HS-27A (cell line): ENCODE measurements at places on chromosomes 5 and 9.

DNA sequence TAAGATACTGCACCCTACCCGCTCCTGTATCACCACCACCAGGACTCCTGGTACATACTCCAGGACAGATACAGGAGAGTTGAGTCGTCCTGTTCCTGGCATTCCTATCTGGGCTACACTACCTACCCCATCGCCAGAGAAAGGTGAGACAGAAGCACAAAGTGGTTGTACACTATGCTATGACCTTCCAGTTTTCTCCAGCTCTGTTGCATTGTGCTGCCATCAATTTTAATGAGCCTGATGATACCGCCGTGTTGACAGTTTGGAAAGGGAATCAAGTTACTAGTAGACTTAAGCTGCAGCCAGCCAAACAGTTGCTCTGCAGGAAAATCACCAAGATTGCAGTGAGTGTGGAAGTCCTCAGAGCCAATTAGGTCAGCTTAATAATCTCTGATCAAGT lies 35.2 kb downstream of the ANP32B start:
- DNase-seq, result no peak

DNA sequence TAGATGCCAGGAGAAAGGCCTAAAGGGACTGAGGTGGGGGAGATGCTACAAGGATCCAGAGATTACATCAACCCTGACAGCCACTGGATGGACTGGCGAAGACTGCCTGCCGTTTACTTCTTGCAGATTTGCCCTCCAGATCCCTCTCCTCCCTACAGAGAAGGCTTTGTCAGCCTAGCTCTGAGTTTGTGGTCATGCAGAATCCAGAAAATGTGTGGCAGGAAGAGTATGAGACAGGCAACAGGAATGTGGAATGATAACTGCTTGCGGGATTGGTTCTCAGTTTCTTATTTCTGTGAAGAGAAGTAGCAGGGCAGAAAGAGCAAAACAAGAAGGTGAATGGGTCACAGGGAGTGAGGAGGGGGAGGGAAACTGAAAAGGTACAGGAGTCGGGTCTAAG lies 129.6 kb downstream of the TLE1 start:
- peak; percentile 81 for DNase-seq

DNA sequence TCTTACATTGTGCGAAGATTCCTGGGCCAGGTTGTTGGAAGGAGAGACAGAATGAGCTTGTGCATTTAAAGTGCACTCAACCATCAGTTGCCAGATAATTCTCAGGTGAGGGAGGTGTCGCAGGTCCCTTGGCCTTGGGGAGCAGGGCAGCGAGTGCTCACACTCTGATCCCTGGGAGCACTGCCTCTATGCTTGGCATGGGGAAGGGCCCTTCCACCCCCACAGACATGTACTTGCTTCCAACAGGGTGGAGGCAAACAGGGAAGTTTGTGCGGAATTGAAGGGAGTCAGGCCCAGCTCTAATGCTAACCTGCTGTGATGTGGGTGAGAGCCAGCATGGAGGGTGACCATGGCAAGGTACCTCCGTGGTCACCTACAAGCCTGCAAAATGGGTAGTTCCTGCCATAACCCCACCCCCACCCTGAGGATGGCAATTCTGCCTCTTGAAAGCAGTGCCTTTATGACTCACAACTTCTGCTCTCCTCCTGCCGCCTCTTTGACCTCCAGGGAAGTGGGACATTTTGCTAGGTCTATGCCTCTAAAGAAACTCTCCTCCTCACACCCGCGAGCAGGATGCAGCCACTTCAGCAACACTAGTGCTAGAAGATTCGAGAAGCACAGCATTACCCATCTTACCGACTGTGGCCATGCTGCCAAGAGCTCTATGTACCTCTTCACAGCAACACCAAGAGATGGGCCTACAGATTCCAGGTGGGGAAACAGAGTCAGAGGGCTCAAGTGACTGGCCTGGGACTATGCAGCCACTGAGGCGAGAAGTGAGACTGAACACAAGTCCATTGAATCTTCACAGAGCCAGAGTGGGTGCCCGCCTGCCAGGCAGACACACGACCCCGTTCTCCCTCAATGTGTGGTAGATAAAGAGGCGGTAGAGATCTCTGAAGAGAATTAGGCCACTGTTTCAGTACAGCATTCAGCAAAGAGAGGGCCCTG lies 22.1 kb upstream of the SLC25A51 start:
- no peak for DNase-seq

DNA sequence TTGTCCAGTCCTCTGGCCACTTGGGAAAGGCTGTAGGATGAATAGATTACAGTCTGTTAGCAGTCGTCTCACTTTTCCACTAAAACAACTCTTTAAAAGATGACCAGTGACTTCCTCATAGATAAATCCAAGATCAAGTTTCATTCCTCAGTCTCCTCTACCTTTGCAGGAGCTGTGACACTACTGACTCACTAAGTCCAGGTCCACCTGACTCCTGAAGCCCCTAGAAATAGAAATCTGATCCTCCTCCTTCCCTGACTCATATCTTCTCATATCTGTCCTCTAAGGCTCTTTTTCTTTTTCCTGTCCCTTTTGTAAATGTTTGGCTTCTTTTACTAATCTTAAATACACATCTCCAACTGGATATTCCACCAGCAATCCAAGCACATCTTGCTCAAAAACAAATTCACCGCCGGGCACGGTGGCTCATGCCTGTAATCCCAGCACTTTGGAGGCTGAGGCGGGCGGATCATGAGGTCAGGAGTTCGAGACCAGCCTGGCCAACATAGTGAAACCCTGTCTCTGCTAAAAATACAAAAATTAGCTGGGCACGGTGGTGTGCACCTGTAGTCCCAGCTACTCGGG lies 2.6 kb downstream of the CCDC125 start:
- no peak for DNase-seq

- no peak for DNase-seq
These were observed 105.5 kb downstream of the PDE6A start for GRCh38 chr5:149838881-149839739.

DNA sequence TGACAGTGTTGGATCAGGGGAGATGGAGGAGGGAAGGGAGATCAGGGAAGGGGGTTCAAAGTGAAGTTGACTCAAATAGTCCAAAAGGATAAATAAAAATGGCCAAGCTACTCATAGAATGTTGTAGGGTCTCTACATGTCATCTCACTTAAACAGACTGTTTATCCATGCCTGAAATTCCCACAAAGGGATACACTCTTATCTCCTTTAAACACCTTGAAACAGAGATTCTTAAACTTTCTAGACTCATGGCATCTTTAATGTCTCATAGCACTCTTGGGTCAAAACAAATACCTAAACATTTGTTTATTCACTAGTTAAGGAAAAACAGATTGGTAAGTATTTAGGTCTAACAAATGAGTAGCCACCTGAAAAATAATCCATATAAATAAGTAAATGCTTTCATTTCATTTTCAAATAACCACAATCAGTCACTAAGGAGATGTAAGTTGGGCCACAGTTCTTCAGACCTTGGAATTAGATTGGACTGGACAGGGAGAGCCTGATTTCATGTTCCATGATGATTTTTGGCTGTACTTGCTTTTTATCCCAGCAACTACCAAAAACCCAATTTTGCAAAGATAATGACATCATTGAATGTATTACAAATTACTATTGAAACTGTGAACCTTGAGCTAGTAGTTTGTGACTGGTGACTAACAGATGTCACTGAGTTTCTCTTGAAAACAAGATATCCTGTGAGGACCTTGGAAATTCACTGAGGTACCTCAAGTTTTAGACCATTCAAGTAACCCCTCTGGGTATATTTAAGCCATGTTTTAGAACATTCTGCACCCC lies 62.5 kb upstream of the ISOC1 start:
- DNase-seq, result no peak

GRCh38 chr9:78021697-78022096 lies 9.9 kb downstream of the GNAQ start:
- no peak for DNase-seq

GRCh38 chr5:31119938-31120641 lies 73.4 kb upstream of the CDH6 start:
- DNase-seq, result no peak

DNA sequence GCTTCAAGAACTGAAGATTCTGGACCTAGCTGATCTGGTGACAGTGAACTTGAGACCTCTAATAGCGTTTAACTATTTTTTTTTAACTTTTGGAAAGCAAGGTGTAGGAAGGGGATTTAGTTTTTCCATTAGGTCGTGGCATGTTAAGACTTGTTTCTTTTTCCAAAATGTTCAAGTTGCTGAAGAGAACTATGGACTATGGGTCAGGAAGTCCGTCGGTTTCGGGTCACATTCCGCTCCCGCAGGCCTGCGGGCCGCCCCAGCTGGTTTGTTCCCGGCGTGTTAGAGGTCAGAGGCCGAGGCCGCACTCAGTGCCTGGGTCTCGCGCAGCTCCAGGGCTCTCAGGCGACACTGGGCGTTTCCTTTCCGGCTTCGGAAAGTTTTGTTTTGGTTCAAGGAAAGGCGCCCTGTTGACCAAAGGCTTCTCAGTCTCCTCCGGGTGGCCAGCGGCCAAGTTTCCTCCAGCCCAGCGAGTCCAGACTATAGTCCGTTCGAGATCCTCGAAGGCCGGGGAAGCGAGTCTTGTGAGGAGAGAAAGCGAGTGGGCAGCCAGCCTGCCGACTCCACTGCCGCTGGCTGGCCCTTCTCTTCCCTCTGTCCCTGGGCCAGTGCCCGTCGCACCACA lies 586 bp upstream of the FCHO2 start:
- no peak for DNase-seq

DNA sequence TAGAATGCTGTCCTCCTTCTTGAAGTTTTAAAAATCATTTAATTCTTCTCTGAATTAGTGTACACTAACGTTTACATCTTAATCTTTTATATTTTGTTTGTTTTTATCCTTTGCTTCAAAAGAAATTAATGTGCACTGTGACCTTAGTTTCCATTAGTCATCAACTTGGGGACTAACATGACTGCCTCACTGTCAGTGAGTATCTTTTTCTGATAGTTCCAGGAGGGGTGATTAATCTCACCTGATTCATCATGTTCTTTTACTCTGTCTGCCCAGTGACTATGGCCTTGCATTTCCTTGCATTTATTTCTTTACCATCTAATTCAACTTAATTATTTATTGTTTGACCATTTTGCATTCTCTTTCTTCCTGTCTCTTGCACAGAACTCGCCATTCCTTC lies 33.4 kb upstream of the NR3C1 start:
- DNase-seq, result no peak

DNA sequence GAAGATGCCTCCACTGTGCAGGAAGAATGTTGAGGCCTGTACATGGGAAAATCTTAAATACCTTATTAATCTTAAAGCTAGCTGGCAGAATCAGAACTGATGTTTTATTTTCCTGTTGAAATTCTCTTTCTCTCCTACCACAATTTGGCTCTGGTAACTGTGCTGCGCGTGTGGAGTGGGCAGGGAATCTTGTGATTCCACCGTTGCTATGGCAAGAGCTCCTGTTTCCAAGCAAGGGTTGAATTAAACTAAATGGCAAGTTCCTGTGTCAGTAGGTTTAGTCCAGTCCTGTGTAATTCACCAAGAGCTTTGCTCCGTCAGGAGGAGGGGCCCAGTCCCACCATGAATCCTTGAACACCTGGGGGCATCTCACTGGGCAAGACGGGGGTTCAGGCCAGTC lies 36.4 kb downstream of the NXNL2 start:
- DNase-seq, result no peak

GRCh38 chr9:133048595-133048994 lies 13.2 kb upstream of the CEL start:
- no peak for DNase-seq

DNA sequence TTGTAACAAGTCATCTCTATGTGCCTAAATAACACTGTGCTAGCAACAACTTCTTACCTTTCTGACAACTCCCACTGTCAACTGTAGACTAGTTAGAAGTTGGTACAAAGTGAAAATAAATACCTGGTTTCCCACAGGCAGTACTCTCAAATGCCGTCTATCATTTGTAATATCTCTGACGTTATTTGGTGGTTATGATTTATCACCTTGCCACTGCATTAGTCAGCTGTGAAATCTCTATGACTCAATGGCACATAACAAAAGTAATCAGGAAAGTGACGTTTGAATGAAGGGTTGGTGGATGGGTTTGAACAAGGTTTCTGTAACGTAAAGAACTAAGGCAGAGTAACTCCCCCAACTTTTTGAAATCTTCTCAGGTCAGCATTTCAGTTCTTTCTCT lies 592.3 kb downstream of the MAT2B start:
- peak; percentile 29 for DNase-seq

DNA sequence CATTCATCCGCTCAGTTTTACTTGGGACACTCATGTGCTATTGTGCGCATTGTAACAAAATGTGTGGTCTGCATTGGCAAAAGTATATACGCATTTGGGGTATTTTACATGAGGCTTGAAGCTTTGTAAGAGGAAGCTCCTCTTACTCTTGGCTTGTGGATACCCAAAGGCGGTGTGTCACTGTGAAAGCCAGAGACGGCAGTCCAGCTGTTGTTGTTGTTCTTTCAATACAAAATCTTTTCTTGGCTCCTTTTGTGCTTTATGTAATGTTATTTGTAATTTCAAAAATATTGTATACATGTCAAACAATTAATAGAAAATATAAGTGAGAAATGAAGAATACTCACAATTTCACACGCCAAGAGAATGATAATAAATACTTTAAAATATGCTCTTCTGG lies 128.3 kb upstream of the MOCS2 start:
- no peak for DNase-seq

DNA sequence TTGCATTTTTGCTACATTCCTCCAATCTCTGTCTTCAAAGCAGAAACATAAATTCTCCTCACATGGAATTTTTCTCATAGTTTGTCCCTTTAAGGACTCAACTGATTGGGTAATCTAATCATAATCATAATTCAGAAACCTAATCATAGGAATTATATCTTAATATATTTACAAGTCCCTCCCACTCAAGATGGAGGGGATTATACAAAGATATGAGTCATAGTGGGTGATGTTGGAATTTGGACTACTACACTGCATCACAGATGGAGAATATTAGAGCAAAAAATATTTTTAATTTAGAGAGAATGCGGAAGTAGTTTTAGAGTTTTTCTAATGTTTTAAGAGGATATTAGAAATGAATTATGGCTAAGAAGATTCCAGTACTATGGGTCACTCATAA lies 1034.0 kb downstream of the DTWD2 start:
- DNase-seq, result no peak

DNA sequence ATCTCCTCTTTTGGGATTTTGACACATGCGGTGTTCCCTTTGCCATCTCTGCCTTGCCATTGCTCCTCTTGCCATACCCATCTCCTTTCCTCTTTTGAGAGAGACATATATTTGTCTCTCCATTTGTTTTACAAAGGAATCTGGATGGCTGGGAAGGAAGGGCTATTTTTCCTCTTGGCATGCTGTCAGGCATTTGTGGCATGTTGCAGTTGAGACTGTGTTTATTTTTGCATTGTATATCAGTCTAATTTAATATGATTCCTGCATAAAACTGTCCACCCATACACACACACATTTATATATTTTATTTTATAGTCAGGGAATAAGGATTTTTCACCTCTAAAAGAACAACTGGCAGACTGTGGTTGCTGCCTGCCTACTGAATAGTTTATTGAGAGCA lies 1105.8 kb upstream of the SEMA6A start:
- no peak for DNase-seq

DNA sequence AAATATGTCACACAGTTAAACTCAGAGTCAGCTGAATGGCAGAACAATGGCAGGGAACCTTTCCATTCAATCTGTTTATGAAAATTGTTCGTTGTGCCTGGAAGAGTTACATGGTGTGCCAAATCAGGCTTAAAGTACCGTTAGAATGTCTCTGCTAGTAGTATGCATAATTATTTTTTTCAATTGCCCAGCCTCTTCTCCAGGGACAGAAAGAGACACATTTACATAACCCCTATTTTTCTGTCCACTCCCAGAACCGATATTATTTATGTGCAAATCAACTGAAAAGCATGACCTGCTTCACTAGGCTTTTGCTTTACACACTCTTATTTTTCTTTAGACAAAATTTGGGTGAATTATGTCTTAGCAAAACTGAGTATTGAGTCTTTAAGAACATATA lies 459.1 kb downstream of the EFNA5 start:
- DNase-seq, result no peak
